Lung (tissue), 17 donors: ENCODE measurements at places on chromosomes 16 and 17. TPM values are rescaled to one million over a fixed set of nuclear protein-coding genes. Genes with fewer than 3 reads are reported as not detected.

Gene FAM20A
- total RNA-seq = 86.1 TPM

Gene CHST5
- not detected for total RNA-seq

Gene MYLK3
- total RNA-seq = 2.3 TPM

Gene SKA2
- 22.2 TPM for total RNA-seq

Gene ZC3H18
- total RNA-seq = 44.0 TPM

Gene ABCA9
- total RNA-seq = 2.6 TPM

Gene ABI3
- total RNA-seq = 20.0 TPM
